Stimulated activated CD4-positive, alpha-beta T cell treated with anti-CD3 and anti-CD28 coated beads, Interleukin-15, amount 100 ng/mL, for 24 hours (primary cell): ENCODE measurements at places on chromosomes 16 and 17.

DNA sequence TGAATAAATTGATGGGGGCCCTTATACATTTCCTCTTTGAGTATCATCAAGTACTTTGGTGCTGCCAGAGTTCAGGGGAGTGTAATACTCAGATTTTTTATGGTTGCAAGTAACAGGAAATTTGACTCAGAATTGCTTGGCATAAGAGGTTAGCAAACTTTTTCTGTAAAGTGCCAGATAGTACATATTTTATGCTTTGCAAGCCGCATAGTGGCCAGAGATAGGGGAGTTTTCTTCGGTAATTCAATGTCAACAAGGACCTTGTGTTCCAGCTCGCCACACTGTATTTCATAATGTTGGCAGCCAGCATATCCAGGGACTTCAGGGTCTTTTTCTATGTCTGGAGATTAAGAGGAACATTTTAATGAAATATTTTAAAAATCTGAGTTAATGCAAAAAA, 51.0 kb upstream of the MARCHF10 start:
- no peak for DNase-seq

GRCh38 chr17:41734949-41735313, 488 bp upstream of the HAP1 start:
- DNase-seq, result no peak

GRCh38 chr16:49150341-49150740, 131.3 kb downstream of the CBLN1 start:
- no peak for DNase-seq

- DNase-seq, result no peak
These were observed 8.8 kb upstream of the ABCA8 start for GRCh38 chr17:68963958-68964357.

GRCh38 chr17:57356719-57357391, 100.5 kb downstream of the MSI2 start:
- no peak for DNase-seq

GRCh38 chr17:69470702-69471101, 56.2 kb downstream of the MAP2K6 start:
- no peak for DNase-seq

DNA sequence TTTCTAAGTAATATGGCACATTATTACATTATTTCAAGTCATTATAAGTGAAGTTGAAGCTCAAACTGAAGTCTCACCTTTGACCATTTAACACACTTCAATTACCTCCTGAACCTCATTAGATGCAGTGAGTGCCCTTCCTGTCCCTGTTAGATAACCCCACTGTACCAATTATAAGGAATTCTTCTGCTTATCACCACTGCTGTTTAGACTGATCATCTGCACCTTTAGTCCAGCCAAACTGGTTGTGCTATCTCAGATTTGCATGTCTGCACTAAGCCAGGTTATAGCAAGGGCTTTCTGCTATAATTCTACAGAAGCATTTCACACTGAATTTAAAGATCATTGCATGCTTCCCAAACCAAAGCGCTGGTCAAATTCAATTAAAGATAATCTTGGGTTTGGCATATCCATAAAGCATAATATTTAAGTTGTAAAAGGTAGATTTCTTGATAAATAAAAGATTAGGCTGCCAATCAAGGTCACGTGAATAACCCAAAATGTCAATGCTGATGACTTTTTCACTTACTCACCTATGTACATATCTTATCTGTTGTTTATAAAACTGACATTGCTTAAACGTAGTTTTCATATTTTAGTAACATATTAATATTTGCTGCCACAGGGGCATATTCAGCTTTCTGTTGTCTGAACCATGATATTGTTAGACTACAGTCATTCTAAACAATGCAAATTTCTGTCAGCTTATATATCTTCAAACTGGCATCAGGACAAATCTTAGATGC, 11.9 kb downstream of the ITFG1 start:
- no peak for DNase-seq

- DNase-seq, result no peak
These were observed 1.2 kb downstream of the USP43 start for GRCh38 chr17:9646546-9646885.

DNA sequence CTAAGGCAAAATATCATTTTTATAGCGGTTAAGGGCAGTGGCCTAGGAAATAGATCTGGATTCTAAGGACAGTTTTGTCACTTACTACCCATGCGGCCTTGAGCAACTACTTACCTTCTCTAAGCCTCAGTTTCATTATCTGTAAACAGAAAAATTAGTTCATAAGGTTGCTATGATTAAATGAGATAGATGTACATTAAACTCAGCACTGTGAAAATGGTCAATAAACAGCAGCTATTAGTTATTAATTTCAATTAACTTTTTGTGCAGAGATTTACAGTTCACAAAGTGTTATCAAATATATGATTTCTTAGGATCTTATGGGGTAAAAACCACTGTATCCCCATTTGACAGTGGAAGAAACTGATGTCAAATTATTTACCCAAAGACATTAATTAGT, 135.5 kb upstream of the CORO6 start:
- no peak for DNase-seq

DNA sequence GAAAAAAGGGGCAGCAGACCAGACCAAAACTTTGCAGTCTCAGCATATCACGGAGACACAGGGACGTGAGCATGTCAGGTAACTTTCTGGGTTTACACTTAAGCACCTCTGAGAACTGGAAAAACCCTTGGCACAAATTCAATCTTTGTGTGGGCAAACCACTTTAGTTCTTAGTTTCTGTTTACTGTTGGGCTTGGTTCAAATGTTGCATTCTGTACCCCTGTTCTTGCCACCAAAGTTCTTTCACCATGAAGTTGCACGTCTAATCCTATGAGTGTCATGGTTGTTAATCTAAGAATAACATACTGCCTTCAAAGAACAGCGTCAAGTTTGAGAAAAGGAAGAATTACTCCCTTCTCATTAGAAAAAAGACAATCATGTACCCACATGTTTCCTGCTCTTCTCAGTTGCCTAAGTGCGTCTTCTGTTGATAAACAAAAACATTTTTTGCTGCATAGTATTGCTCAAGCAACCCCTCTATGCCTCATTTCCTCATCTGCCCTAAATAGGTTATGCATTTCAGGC, 11.6 kb downstream of the KRT33A start:
- DNase-seq, result no peak

DNA sequence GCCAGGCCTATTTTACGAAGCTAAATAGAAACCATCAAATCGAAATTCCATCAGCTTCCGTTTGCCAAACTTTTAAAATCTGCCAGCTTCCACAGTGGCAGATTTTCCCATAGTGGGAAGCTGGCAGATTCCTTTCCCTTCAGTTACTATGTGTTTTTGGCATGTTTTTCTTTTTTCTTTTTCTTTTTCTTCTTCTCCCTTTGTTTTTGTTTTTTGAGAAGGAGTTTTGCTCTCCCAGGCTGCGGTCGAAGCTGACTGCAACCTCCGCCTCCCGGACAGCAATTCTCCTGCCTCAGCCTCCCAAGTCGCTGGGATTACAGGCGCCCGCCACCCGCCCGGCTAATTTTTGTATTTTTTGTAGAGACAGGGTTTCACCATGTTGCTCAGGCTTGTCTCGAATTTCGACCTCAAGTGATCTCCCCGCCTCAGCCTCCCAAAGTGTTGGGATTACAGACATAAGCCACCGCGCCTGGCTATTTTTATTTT, 684 bp upstream of the CWC25 start:
- DNase-seq, result no peak

- DNase-seq, result peak; percentile 41
These were observed 15.7 kb downstream of the C16orf74 start for GRCh38 chr16:85735225-85735635.

GRCh38 chr17:79949656-79950209, 85.9 kb downstream of the TBC1D16 start:
- DNase-seq, result no peak

DNA sequence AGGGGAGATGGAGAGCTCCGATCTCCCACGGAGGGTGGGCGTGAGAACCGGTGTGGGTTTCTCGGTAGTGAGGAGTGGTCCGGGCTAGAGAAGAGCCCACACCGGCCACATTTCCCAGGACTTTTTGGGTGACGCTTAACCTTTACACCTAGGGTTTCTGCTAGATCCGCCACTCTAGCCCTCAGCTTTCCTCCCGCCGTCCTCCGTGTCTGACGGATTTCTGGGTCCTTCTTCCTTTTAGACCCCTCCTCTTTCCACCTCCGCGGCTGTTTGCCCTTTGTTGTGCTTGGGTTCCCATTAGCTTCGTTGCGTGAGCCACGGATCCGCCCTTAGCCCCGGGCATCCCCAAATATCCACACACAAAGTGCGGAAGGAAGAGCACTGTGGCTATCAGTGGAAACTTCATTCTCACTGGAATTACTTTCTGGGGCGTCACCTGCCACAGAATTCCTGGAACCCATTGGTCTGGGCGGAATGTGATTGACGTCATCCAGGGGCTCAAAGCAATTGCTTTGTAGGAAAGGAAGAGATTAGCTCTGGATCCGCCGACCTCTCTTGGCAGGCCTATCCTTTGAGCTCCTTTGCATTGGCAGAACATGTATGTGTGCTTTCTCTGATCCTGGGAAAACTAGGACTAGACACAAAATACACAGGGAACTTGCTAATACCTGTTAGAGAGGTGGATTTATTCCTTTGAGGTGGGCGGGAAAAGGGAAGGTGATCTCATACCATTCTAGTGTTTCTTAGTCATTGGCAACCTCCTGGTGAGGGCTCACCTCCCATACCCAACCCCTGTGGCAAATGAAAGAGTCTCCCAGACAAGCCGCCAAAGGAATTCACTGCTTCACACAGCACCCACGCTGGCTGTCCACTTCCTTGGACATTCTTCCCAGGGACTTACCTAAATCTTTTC, 654 bp downstream of the TNFAIP1 start:
- peak; percentile 50 for DNase-seq

- DNase-seq, result peak; percentile 47
These were observed 20.4 kb upstream of the CDYL2 start for GRCh38 chr16:80824623-80825364.

DNA sequence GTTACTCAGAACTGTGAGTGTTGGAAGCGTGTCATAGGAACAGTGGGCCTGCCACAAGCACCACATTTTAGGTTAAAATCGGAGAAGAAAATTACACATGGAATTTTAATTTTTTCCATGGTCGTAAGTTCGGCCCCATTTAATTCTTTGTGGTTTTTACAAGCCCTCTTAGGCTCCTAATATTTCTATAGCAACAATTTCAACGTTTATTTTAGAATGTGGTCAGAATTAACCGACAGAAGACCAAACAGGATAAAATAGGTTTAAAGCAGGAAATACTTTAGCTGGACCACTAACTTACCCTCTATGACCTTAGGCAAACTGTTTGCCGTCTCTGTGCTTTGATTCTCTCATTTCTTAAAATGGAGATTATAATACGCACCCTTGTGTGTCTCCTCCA, 69.9 kb downstream of the FTO start:
- DNase-seq, result no peak

DNA sequence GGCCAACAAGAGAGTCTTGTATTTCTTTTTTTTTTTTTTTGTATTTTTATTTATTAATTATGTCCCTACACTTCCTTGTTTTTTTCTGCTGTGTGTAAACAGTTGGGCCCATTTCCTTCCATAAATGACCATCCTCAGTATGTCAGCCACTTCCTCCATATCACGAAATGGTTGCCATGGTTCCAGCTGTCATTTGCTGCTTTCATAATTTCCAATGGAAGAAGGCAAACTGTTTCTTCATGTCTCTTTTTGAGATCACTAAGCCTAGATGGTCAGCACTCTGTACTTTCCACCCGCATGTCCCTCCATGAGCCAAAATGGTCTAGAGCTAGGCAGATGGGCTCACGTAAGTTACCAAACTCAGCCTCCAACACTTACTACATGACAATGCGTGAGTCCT, 133.5 kb upstream of the FOXF1 start:
- DNase-seq, result no peak

GRCh38 chr16:1614456-1615102, 2.4 kb downstream of the CRAMP1 start:
- peak; percentile 32 for DNase-seq

- no peak for DNase-seq
These were observed 311.6 kb upstream of the MON1B start for GRCh38 chr16:76879420-76879819.

- DNase-seq, result no peak
These were observed 10.6 kb downstream of the RHBDL3 start for GRCh38 chr17:32276171-32276601.

DNA sequence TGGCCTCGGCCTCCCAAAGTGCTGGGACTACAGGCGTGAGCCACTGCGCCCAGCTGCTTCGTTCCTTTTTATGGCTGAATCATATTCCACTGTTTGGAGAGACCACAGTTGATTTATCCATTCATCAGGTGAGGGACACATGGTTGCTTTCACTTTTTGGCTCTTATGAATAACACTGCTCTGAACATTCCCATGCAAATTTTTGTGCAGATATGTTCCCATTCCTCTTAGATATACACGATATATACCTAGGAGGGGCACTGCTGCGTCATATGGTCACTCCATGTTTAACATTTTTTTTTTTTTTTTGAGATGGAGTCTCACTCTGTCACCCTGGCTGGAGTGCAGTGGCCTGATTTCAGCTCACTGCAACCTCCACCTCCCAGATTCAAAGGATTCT, 13.9 kb upstream of the GLIS2 start:
- DNase-seq, result no peak

- DNase-seq, result peak; percentile 43
These were observed 2.9 kb downstream of the NUP93 start for GRCh38 chr16:56732832-56733231.

GRCh38 chr17:45116434-45117016, 15.8 kb downstream of the PLCD3 start:
- no peak for DNase-seq
